SIG-M5 (cell line): ENCODE measurements at places on chromosomes 12 and 14.

GRCh38 chr12:71942703-71943102 is 4.1 kb downstream of the TPH2 start:
- DNase-seq = no peak

- DNase-seq = no peak
These were observed 8.2 kb upstream of the SSPN start for GRCh38 chr12:26187014-26187798.

GRCh38 chr12:51777457-51777856 is 71.1 kb downstream of the FIGNL2 start:
- DNase-seq = no peak

DNA sequence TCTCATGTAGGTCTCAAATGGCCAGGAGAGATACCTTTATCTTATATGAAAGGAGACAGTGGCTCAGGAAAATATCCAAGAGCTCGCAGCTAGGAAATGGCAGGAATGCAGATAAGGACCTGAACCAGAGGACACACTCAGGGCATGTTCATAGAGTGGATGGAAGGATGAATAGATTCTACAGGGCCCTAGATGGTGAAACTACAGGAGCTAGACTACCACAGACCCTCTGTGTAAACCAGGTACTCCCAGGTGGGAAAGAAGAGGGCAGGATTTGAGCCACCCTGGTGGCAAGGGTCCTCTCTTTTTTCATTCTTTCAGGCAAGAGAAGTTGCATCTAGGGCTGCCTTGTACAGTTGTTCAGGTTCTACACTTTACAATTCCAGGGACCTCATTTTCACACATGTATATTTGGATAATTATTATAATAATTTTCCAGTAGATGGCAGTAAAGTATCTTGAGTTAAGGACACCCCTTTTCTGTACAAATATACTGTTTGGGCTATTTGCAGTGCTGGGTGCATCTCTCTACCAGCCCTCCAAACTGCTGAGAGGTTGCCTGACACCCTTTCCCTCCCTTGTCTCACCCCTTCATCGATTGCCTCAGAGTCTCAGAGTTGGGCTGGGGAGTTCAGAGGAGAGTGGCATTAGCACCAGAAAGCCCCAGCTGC is 10.5 kb upstream of the ZDHHC22 start:
- no peak for DNase-seq

DNA sequence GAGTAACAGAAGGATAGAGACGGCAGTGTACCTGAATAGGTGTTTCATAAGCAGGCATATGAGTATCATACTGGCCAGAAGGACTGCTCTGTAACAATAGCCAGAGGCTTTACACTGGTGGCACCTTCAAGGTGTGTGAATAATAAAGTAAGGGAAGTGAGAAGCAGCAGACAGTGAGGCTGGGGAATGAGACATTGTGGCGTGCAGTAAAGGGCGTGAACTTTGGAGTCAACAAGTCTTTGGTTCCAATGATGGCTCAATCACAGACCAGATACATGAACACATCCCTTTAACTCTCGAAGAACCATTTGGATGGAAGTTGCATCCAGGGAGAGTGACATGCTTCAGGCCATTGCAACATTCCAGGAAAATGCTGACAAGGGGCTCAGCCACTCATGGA is 32.0 kb upstream of the CCND2 start:
- DNase-seq = no peak

DNA sequence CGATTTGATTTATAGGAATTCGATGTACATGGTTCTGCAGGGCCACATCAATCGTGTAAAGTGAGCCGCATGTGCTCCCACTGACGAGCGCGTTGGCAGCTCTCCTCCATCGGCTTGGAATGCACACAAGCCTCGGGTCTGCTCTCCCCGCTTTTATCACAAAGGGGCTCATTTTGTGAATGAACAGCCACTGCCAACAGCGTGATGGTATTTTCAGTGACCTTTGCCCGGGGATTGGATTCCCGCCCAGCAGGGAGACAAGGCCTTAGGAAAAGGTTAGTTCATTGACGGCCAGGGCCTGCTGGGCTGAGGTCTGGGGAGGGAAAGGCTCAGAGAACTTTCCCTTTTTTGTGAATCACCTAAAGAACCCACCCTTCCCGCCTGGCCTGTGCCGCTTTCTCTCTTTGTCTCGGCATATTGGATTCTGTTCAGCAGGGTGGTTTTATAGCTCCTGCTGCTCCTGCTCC is 232.1 kb downstream of the MSRB3 start:
- DNase-seq = no peak

GRCh38 chr12:117599849-117600248 is 238.4 kb upstream of the NOS1 start:
- no peak for DNase-seq

DNA sequence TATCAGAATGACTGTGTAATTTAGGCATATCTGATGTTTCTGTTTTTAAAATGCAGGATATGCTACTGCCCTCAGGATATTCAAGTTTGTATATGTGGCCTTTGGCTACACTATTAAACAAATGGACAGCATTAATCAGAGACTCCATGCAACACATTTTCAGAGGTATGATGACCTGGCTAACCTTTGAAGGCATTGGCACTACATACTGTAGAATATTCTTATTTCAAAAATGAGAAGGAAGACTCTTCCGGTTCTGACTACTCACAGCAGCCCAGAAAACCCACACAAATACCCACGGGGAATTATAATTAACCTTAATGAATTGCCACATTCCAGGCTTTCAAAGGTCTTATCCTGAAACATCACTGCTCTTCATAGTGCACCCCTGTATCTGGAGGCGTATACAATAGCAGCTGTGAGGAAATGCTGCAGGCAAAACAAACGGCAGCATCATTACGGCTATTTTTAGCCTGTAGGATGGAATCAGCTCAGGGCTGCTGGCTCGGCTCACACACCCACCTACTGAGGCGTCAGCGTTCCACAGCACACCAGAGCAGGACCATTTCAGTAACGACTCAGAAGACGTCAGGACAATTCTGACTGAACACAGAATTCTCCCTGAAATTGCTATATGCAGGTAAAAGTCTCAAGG is 648.5 kb downstream of the RPS29 start:
- no peak for DNase-seq

DNA sequence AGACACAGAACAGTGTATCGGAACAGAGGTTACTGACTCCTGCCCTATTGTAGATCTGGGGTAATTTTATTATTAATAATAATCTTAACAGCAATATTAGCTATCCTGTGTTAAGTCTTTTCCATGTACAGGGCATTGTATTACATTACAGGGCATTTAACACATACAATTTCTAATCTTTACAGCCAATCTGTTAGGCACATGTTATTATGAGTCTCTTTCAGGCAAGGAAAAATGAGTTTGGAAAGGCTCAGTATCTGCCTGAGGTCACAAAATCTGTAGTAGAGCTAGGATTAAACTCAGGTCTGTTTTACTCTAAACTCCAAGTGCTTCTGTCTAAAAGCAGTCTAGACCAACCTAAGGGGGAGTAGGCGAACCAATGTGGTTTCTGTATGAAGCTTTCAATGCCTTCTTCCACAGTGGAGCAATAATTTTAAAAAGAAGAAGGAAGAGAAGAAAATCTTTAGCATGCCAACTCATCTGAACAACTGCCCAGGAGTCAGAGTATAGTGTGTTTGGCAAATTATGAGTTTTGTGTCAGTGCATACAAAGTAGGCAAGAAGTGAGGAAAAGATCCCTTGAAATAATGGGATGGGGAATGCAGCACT is 192.6 kb downstream of the CHST11 start:
- peak; percentile 38 for DNase-seq

DNA sequence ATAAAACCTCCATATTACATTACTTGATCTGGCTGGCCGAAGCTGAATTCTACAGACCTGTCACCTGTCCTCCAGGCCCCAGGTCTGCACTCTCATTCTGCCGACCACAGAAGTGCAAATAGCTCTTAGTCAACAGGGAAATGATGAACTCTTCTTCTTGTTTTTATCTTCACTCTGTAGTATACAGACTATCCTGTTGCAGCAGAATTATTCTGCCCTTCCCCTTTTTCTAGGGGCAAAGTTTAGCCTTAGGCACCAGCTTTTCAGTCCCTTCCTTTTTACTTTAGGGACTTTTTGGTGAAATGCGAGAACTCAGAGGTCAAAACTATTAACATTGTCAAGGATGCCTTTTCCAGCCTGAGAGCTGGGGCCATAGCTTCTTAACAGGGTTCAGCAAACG is 229.6 kb upstream of the EGLN3 start:
- no peak for DNase-seq

GRCh38 chr12:55737581-55738122 is 5.3 kb upstream of the GDF11 start:
- DNase-seq = no peak

- DNase-seq = no peak
These were observed 10.9 kb downstream of the PLEKHD1 start for GRCh38 chr14:69495341-69495921.

GRCh38 chr12:27178723-27179399 is 65.2 kb upstream of the STK38L start:
- DNase-seq = no peak

DNA sequence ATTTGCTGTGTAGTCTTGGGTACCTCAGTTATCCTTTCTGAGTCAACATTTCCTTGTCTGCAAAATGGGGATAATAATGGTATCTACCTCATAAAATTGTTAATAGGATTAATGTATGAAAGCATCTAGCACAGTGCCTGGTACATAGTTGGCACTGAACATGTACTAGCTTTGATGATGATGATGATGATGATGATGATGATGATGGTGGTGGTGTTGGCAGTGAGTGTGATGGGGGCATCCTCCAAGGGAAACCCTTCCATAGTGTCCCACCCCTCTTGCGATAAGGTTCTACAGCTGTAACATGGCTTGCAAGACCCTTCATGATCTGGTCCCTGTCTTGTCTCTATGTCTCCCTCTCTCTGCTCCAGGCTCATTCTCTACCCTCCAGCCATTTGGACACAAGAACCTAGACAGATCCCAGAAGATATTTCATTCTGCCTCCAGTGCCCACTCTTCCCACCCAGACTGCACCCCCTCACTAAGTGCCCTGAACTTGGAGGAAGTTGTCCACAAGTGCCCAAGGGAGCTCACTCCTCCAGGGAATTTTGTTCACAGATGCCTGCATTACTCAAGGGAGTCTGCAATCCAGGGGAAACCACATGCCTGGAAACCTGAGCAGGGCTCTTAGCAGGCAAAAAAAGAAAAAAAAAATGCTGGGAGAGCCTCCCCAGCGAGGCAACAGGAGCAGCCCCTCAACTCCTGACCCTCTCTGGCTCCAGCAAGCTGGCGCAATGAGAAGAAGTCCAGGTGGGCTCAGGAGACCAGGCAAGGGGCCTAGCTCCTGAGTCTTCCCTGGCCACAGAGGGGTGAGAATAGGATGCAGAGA is 10.1 kb upstream of the BDKRB1 start:
- DNase-seq = no peak

DNA sequence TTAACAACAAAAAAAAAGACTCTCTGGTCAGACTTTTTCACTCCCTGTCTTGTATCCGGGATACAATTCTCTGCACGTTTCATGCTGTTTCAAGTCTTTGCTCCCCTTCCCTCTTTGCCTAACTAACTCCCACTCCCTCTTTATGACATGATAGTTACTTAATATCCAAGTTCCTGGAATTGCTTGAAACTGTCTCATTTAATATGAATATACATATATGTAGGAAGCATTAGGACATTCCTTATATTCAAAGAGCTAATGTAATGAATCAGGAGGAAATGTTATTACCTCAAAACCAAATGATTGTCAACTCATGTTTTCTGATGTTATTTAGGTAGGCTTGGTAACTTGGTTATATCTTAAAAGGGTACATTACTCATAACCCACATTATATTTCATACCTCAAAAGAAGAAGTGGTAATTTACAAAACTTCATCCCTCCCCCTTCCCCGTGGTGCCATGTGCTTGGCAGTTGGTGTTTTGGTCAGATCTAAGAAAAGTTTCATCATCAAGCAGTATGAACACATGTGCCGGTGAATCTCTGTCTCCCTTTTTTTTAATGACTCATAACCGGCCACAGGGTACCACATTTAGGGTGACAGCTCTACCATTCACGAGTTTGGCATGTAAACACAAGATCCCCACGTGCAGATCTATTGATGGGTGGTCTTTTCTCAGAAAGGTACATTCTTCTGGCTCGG is 56.5 kb downstream of the HCAR2 start:
- DNase-seq = peak; percentile 100

DNA sequence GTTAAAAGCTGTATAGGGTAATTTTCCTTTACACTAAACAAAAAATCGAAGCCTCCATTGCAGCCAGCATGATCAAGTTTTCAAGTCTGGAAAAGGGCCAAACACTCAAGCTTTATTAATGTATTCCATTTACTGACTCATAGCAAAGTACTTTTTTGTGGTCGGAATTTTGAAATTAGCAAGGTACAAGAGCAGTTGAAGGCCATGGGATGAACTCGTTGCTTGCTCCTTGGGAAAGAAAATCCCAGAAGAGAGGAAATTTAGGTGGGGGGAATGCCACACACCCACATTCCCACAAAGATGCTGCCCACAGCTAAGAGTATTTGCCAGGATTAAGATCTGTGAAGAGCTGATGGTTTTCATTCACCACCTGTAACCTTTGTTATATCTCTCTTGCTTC is 333.7 kb downstream of the EGLN3 start:
- DNase-seq = no peak

GRCh38 chr12:115611477-115611876 is 666.0 kb downstream of the MED13L start:
- no peak for DNase-seq
